Activated CD4-positive, alpha-beta memory T cell treated with anti-CD3 and anti-CD28 coated beads for 36 hours (primary cell): ENCODE measurements at places on chromosomes 1 and 21. TPM values are rescaled to one million over a fixed set of nuclear protein-coding genes. Genes with fewer than 3 reads are reported as not detected.

Gene TRIM17
- 1.5 TPM for total RNA-seq

DNA sequence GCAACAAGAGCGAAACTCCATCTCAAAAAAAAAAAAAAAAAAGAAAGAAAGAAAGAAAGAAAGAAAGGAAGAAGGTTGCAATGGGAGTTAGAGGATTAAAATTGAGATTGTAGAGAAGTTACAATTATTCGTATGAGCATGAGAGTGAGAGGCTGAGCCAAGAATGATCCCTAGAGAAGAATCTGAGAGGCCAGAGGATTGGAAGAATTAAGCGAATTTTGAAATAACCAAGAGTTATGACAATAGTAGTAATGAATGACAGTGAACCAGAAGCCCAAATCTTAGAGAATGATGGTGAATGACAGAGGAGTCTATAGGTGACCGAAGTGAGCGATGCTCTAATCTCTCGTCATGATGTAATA, 369 bp upstream of the ZYG11B start:
- DNase-seq, result no peak

DNA sequence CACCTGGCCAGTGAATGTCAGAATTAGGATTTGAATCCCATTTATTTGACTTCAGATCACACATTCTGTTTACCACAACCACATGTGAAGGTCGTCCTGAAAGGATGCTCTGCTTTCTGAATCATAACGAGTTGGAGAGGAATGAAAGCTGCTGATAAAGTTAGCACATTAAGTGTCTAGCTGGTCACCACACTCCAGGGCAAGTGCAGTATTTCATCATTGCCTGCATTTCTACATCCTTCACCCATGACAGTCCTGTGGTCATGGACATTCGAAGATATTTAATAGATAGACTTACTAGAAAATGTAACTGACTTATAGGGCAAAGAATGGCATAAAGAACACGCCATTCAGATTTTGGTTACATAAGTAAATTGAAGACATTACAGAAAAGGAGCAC, 52.7 kb upstream of the ST6GALNAC3 start:
- no peak for DNase-seq

- DNase-seq, result peak; percentile 77
Measured at GRCh38 chr1:54081306-54082270, 28.2 kb downstream of the TCEANC2 start.

- no peak for DNase-seq
Measured at GRCh38 chr1:65404941-65405340, 15.5 kb upstream of the LEPR start.

- DNase-seq, result no peak
Measured at GRCh38 chr1:231364192-231364591, 26.1 kb downstream of the SPRTN start.

- DNase-seq, result no peak
Measured at GRCh38 chr1:98556521-98557158, 104.9 kb upstream of the SNX7 start.

GRCh38 chr21:46173573-46173972, 10.7 kb downstream of the SPATC1L start:
- DNase-seq, result no peak

DNA sequence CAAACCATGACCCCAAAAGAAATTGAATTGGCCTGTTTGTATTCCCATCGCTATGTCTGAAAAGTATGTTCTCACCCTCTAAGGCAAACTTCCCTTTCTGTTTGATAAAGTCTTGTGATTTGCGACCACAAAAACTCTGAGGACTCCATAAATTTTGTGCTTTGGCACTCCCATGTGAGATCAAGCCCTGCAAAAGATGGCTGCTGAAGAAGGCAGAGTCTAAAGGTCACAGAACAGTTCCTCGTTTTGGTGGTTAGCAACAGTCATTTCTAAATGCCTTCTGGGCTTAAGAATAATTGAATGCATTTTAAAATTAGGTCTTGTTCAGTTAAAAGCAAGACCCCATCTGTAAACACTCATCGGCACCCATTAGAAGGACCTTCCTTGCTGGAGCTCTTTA, 441.6 kb downstream of the OMA1 start:
- no peak for DNase-seq

Gene MROH9
- not detected for total RNA-seq

DNA sequence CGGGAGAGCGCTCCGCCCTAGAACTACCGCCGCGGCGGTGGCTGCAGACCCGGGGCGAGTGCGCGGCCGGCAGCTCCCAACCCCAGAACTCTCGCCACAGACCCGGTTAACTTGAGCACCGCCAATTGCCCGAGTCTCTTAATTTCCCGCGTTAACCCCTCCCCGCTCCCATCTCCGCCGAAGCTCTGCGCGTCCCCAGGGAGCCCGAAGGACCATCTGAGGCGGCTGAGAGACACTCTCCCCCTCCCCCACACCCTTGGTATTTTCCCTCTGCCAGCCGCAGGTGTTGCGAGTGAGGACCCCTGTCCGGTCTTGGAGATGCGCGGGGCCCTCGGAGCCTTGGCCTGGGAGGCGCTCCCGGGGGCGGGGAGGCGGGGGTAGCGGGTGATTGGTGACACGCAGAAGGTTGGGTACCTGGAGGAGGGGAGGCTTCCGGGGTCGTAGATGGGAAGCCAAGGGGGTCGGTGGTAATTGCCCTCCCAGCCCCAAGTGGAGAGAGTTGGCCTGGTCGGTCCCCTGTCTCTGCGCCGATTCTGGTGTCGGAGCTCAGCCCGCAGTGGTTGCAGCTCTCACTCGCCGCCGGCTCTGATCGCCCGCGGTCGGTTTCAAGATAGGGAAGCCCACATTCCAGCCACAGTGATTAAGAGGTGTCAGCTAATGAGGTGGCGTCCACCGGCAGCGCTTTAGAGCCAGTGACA, 858 bp upstream of the SUSD4 start:
- peak; percentile 26 for DNase-seq

Gene DNM3
- total RNA-seq, result 0.93 TPM

GRCh38 chr21:45979651-45980050, 1.9 kb upstream of the COL6A1 start:
- DNase-seq, result no peak

Gene KCNE2
- total RNA-seq, result not detected

DNA sequence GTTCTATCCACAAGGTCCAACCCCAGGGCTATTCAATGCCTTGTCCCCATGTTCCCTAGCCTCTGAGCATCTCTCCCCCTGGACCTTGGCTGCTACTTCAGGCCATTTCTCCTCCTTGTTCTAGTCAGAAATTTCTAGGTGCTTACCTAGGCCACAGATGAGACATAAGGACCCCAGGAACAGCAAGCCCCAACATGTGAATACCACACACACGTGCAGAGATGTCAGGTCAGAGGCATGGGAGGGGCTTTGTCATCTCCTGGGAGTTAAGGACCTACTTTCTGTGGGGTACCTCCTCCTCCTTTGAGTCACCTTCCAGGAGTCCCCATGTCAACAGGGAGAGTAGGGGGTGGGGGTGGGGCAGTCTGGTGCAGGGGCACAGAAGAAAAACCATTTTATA, 7.1 kb upstream of the RGS16 start:
- no peak for DNase-seq

DNA sequence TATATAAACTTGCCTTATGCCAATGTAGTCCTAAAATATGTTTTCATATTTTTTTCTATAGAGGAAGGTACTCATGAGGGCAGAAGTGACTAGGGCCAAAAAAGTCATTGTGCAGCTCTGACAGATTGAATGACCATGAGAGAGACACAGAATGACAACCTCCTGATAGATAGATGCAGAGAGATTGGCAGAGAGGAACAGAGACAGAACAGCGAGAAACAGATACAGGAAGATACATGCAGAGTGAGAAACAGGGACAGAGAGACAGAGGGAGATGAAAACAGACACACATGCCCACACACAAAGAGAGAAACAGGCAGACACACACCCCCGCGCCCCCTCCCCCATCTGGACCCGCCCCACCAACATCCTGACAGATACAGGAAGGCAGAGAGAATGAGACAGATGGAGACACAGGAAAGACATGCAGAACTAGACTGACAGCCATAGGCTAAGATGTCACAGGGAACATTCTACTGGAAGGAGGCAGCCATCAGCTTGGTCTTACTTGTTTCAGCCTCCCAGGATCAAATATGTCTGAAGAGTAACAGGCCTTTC, 211.1 kb downstream of the ST6GALNAC3 start:
- peak; percentile 45 for DNase-seq

DNA sequence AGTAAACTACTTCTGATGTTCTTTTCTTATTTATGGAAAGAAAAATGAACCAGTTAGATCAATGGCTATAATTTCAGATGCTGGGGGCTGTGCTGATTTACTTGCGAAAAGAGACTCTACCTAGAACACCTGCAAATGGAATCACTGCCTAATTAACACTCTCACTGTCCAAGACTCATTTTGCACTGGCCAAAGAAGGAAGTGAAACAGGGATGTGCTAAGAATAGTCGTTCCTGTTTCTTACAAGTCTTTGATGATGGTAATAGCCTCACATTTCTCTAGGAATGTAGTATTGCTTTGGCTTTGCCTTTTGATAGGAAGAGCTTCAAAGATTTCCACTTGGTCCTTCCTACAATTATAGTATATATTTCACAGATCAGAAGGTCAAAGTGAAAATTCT, 12.7 kb upstream of the TSNAX start:
- DNase-seq, result no peak

- no peak for DNase-seq
Measured at GRCh38 chr1:210244746-210245367, 12.3 kb downstream of the SERTAD4 start.

- peak; percentile 63 for DNase-seq
Measured at GRCh38 chr1:31715087-31715872, 11.5 kb upstream of the COL16A1 start.

DNA sequence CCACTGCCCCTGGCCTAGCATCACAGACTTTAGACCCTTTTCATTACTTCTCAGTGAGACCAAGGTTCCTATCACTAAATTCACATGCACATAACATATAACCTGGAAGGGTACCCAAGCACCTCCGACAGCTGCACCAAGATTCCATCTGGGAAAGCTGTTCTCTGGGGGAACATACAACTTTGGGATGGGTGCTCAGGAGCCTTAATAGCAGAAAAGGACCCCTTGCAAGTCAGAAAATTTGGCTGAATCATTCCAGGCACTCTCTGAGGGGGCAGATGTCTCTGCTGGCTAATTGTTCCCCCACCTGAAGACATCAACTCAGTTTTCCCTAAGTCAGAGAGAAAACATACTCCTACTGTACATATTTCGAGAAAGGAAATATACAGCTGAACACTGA, 41.3 kb upstream of the PSEN2 start:
- DNase-seq, result no peak

DNA sequence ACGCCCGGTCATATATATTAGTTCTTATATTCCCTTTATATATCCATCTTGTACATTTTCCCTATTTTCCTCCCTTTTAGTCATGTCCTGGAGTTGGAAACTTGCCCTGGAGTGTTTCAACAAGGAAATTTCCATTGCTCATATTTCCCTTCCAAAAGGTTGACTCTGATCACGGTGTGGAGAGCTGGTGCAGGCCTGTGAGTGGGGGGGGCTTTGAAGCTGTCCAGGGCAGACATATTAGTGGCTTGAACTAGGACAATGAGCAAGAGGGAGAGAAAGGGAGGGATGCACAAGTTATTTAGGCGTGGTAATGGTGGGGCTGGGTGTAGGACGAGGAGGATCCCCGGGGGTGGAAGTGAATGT, 30.4 kb upstream of the TMEM61 start:
- no peak for DNase-seq

DNA sequence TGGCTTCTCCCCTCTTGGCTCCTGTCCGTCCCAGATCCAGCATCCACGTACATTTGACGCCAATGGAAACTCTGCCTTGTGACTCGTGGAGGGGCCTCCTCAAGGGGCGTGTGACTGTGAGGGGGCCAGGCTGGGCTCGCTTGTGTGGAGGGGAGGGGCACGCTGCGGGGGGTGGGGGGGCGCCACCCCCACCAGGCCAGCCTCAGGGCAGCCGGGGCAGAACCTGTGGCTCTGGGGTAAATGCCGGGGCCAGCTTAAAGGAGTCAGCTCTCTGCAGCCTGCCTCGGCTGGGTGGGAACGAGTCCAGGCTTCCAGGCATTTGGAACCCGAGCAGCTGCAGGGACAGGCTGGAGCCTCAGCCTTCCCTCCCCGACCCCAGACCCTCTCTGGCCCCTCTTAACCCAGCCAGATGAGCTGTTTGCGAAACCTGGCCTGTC, 94.1 kb downstream of the SIK1 start:
- DNase-seq, result no peak

Gene SPRR2F
- total RNA-seq, result not detected

Gene CELA2A
- not detected for total RNA-seq

Gene HMCN1
- not detected for total RNA-seq

- no peak for DNase-seq
Measured at GRCh38 chr21:45356653-45357435, 48.1 kb upstream of the COL18A1 start.

GRCh38 chr1:183689762-183690204, 36.7 kb upstream of the APOBEC4 start:
- DNase-seq, result peak; percentile 49

DNA sequence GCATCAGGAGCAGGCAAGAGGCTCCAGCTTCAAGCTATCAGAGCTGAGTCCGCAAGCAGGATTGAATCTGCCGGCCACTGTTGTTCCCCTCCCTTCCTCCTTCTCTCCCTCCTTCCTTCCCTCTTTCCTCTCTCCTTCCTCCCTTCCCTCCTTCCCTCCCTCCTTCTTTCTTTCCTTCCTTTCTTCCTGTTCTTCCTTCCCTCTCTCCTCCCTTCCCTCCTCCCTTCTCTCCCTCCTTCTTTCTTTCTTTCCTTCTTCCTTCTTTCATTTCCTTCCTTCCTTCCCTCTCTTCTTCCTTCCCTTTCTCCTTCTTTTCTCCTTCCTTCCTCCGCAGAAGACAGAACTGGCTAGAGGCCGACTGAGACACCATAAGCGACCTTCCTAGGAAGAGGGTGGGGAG, 534.0 kb downstream of the NPHP4 start:
- DNase-seq, result no peak

GRCh38 chr1:107175102-107175909, 34.5 kb downstream of the NTNG1 start:
- DNase-seq, result no peak

GRCh38 chr1:91523482-91523881, 22.8 kb downstream of the CDC7 start:
- peak; percentile 65 for DNase-seq

GRCh38 chr1:230073371-230074035, 6.5 kb downstream of the GALNT2 start:
- no peak for DNase-seq

DNA sequence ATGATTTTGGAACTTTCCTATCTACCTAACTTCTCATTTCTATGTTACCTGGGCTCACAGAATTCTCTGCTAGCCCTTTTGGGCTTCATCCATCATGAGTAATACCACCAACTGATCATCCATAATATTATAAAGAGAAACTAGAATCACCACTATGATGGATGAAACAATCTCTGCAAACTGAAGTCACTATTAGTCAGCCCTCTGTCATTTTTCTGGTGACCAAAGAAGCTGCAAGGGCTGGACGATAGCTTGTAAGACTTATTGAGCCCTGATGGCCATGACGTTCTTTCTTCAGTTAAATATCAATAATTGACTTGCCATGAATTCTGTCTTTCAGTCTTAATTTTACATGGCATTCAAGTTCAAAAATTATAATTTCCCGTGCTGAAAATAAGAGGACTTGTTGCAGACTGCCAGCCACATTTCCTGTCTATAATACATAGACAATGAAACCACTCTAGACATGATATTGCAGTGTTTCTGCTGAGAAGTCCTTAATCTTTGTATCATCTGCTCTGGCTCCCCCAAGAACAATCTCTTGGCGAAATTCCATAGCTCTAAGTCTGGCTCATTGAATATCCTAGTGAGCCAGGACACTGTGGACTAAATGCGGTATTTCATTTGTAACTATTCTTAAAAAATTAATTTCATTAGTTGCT, 655.0 kb upstream of the CAMK1G start:
- no peak for DNase-seq

GRCh38 chr1:175198332-175198731, 5.8 kb upstream of the KIAA0040 start:
- DNase-seq, result no peak
